ENCODE measurements at places on chromosomes 6 and 20.

GRCh38 chr6:153015094-153015640 lies 12.7 kb upstream of the MTRF1L start:
- no peak for DNase-seq

- DNase-seq, result no peak
Measured at GRCh38 chr6:1088492-1089001, 223.4 kb upstream of the FOXQ1 start.

- DNase-seq, result no peak
Measured at GRCh38 chr6:93040375-93040774, 379.0 kb downstream of the EPHA7 start.

DNA sequence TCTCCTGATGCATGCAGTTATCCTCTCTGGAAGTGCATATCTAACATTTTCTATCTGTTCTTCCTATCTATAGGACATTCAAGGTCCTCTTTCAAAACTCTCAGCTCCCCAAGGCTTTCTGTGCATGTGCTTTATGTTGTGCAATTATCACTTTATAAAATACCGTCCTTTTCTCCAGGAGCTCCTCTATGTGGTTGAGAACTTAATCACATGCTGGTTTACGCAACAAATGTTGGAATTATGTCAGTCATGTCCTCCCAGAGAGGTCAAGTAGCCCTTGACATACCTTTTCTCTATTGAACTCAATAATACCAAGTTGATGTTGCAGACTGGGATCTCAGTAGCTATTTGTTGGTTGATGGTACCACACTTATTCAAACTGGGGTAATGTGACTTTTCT lies 388.4 kb downstream of the BTBD3 start:
- no peak for DNase-seq

DNA sequence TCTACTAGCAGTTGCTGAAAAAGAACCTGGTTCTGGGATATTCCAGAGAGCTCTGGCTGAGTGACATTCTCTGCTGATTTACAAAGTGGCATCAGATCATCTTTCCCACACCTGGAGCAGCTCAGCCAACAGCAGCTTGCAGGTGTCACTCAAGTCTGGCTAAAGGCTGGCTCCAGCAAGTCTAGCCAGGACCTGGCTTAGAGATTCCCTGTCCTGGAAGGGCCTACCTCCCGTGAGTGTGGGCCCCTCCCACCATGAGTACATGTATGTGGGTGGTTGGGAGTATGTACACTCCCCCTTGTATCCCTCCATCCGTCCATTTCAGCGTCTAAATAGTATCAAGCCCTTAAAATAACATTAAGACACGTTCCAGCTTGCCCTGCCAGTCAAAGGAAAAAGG lies 539.3 kb upstream of the ID4 start:
- no peak for DNase-seq

All from CD4-positive, alpha-beta T cell treated with Interleukin-12 subunit alpha and Interleukin-12 subunit beta, for 1 hour (primary cell).